ENCODE measurements at places on chromosomes 5 and 9. TPM values are rescaled to one million over a fixed set of nuclear protein-coding genes. Genes with fewer than 3 reads are reported as not detected.

SPAG8 gene
- total RNA-seq = 0.37 TPM

PCDHGB2 gene
- total RNA-seq = 0.88 TPM

GRCh38 chr9:4389755-4390154 is 89.9 kb upstream of the GLIS3 start:
- DNase-seq = no peak

DNA sequence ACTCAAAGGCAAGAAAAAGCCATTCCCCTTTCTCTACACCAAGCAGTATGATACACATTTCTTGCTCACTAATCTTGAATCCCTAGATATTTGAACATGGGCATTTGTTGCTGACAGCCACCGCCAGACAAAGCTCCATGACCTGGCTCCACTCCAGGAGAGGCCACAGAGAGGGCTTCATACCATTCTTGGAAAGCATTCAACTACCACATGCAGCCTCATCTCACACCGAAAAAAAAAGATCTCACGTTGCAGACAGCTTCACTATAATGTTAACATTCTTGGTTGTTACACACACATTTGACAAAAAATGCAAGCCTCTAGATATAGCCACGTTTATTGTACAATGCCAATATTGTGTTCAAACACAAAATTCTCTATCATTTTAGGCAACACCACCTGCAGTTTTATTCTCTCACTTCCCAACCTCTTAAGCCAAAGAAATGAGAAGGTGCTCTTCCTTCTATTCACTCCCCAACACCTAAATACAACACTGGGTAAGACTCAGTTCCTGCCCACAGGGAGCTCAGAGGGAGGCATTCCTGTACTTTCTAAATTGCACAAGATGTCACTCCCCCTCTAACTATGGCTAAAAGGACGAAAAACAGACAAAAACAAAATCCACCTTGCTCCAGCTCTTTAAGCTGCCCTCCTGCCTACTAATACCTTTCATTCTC is 222.4 kb downstream of the TSSK1B start:
- DNase-seq = peak; percentile 68

DNA sequence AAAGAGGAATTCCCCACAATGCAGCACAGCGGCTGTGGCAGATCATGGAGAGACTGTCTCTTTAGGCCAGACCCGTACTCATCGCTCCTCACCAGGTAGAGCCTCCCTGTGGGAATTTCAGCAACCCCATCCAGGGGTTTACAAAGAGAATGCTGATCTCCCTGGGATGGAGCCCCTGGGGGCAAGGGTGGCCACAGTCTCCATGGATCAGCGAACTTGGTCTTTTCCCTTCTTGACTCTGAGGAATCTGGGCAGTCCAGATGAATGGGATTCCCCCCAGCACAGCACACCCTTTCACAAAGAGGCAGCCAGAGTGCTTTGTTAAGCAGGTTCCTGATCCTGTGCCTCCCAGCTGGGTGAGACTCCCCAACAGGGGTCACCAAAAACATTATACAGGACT is 108.7 kb upstream of the RGMB start:
- no peak for DNase-seq

- DNase-seq = no peak
Measured at GRCh38 chr5:14663734-14664269, 716 bp upstream of the OTULIN start.

DNA sequence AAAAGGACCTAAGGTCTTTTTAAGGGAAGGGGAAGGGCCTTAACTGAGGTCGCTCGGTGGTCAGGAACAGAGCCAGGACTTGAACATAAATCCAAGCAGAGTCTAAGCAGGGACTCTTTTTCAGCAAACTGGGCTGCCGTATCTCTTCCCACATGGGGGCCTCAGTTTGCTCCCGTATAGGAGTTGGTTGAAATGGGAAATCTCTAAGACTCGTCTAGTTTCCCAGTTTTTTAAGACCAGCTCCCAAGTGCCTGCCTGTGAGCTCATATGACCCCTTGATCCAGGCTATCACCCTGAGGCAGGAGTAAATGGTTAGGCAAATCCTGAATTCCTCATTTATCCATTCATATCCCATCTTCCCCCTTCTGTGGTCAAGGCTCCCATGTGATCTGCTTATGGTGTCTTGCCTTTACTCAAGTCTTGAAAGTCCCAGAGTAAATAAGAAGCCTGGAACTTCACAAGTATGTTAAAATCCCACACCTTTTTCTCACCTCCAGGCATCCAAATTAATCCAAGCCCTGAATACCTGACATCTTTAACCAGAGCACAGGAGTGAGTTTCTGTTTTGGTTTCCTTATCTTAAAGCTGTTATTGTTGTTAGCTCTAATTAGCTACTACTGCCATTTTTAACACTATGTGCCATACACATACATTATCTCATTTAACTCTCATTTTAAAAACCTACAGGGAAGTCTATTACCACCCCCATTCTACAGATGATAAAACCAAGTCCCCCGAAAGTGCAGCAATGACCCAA is 3.0 kb downstream of the ARSI start:
- no peak for DNase-seq

DNA sequence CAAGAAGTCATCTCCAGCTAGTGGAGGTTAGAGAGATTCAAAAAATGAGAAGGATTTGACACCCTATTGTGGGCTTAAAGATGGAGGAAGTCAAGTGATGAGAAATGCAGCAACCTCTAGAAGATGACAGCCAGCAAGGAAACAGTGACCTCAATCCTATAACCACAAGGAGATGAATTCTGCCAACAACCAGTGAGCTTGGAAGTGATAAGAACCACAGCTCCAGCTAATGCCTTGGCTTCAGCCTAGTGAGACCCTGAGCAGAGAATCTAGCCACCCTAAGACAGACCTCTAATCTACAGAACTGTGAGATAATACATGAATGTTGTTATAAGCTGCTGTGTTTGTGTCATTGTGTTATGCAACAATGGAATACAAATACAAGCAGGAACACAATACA is 262.4 kb downstream of the GRIA1 start:
- no peak for DNase-seq

GRCh38 chr5:58891086-58891970 is 308.5 kb downstream of the RAB3C start:
- peak; percentile 92 for DNase-seq

GRCh38 chr9:93573516-93573828 is 2.9 kb upstream of the PHF2 start:
- DNase-seq = no peak

GRCh38 chr5:72519111-72519510 is 11.9 kb upstream of the ZNF366 start:
- no peak for DNase-seq

DNA sequence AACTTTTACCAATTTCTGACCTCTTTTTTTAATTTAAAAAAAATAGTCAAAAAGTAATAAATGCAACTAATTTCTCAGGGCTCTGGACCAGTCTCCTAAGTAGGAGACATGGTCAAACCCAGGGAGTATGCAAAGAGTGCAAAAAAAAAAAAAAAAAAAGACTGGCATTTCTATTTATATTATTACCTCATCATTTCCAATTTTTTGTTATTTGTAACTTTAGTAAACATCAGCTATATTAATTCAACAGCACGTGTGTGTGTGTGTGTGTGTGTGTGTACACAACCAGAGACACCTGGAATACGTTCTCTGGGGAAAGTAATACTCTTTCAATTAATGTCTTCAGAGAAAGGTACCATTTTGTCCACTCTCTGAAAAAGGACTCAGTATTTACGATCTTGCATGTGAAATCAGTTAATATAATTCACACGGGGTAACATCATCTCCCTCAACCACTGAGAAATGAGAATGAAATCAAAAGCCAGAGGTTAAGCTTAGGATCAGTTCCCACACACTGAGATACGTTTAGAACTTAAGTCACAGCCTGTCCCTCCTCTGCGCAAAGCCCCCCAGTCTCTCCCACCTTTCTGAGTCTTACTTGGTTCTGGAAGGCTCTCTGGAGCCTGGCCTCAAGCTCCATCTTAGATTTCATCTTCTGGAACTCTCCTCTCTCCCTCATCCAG is 21.9 kb downstream of the ZNF608 start:
- DNase-seq = no peak

All from MCF 10A (cell line).